ENCODE measurements at places on chromosomes 16 and 17.

- DNase-seq, result no peak
Observed at GRCh38 chr16:11138769-11139325, 117.2 kb downstream of the SOCS1 start.

DNA sequence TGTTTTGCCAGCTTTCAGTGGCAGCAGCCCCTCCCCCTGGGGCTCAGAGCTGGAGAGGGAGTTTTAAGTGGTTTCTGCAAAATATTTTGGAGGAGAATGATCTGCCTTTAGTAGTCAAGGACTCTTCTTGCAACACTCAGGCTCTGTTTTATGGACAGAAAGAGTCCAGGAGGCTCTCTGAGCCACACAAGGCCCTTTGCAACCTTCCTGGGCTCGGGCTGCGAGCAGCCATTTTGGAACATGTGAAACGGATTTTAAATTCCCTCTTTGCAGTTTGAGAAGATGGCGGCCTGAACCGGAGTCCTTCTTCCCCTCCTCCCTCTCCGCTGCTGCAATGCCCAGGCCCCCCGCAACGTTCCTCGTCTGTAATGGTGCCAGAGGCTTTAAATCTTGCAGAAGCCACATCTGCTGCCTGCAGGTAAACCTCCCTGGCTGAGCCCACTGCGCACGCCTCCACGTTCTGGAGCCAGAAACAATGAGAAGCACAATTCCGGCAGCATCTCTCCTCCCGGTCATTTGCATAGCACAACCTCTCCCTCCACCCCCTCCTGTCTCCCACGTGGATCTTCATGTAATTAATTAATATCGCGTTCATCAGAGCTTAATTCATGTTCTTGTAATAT is 386.1 kb downstream of the SEC14L1 start:
- DNase-seq, result no peak

- no peak for DNase-seq
Observed at GRCh38 chr17:48520631-48521079, 10.2 kb downstream of the HOXB1 start.

DNA sequence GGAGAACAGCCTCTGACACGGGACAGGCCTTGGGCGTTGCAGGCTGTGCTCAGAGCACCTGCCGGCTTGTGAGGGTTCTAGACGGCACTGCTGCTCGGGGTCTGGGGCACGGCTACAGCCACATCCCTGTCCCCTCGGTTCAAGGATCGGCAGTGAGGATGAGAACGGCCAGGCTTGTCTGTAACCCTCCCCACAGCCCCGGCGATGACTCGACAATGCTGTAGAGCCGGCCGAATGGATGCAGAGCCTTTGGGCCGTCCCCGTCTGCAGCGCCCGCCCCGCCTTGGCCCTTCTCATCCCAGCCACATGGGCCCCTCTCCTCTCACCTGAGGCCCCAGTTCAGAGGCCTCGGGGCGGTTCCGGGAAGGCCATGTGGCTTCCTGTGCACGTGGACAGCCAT is 49.0 kb upstream of the METRNL start:
- no peak for DNase-seq

GRCh38 chr16:17743578-17743977 is 272.8 kb upstream of the XYLT1 start:
- DNase-seq, result no peak

- DNase-seq, result no peak
Observed at GRCh38 chr16:21162661-21163151, 4.2 kb downstream of the LDAF1 start.

DNA sequence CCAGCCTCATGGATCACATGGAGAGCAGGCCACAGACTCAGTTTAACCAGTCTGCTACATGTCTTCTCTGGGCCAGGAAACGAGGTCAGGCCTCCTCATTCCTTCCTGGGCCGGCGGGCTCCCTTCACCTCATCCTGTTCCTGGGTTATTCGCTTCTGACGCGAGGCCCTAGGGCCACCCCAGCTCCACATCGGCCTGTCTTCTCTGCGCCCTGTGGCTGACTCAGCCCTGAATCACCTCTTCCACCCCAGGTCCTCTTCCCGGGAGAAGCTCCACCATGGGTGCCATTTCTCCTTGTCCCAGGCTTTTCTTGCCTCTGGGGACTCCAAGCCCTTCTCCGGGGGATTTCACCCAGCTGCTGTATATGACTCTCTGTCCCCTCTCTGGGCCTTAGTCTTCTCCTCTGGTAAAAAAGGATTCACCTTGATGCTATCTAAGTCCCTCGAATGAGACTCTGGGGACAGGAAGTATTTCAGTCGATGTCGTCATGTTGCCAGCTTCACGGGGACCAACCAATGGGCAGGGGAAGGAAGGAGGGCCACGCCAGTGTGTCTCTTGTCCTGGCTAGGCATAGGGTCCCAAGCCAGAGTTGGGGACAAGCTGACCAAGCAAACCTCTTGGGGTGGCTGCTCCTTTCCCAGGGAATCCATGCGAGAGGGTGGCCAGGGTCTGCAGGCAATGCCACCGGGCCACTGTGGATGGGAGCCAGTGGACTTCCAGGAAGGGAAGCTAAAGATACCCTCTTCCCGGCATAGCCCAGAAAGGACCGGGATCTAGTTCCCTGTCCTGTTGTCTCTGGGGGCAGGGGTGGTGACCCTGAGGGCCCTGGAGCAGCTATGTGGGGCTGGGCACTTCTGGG is 58.7 kb downstream of the SOCS3 start:
- DNase-seq, result no peak

GRCh38 chr16:82730901-82731300 is 104.1 kb downstream of the CDH13 start:
- DNase-seq, result no peak

- DNase-seq, result no peak
Observed at GRCh38 chr16:1427473-1428461, 3.1 kb upstream of the PERCC1 start.

- DNase-seq, result no peak
Observed at GRCh38 chr16:53503991-53504663, 1.1 kb upstream of the AKTIP start.

- no peak for DNase-seq
Observed at GRCh38 chr16:46947900-46948547, 25.4 kb downstream of the DNAJA2 start.
